AG09319 (cell line): ENCODE measurements at places on chromosomes 5 and 9.

GRCh38 chr9:78023003-78023741, 8.4 kb downstream of the GNAQ start:
- DNase-seq, result no peak

DNA sequence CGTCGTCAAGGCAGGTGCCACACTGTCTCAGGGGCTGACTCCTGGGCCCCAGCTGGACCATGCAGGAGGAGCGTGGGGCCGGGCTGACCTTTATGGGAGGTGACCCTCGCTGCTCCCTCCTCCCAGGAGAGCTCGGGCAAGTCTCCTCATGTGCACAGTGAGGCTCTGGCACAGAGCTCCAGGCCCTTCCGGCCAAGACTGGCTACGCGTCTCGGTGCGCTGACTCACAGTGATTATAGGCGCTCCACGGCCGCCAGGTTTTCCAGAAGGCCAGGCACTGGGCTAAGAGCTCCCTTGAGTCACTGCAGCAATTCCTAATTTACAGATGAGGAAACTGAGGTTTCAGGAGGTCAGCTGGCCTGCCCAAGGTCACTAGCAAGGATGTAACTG, 47.4 kb downstream of the VAV2 start:
- no peak for DNase-seq

DNA sequence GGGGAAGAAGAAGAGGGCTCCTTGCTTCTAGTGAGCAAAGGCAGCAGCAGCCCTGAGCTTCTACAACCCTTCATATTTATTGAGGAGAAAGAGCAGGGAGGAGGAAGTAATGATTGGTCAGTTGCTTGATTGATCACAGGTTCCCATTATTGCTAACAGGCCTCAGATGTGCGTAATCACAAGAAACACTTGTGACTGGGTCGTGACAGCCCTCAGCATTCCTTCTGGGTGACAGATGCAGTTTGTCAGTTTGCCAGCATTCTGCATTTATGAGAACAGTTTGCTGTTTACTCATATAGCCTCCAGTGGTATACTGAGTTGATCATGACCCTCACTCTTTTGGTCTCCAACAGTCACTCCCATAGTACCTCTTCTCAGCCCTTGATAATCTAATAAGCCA, 111.5 kb upstream of the TNC start:
- no peak for DNase-seq

- peak; percentile 30 for DNase-seq
These were observed 1.1 kb downstream of the ZNF367 start for GRCh38 chr9:96417051-96417586.

GRCh38 chr9:91882627-91883026, 67.4 kb downstream of the ROR2 start:
- DNase-seq, result no peak

GRCh38 chr5:94863951-94864350, 245.5 kb downstream of the SLF1 start:
- no peak for DNase-seq

- no peak for DNase-seq
These were observed 27.3 kb downstream of the PROP1 start for GRCh38 chr5:177968661-177969211.

DNA sequence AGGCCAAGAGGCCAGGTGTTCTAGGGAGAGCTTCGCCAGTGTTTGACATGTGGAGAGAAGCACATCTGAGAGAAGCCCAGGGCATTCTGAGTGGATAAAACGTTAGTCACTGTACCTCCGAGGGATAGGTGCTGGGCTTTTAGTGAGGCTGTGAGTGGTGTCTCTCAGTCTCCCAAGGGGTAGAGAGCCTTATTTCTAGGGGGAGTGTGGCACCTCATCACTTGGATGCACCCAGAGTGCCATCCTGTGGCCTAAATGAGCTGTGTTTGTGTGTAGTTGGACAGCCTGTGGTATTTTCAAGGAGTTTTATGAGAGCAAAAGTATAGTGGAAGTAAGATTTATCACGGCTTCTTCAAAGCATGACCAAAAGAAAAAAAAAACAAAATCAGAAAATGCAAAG, 1046.9 kb upstream of the WWC1 start:
- DNase-seq, result no peak

DNA sequence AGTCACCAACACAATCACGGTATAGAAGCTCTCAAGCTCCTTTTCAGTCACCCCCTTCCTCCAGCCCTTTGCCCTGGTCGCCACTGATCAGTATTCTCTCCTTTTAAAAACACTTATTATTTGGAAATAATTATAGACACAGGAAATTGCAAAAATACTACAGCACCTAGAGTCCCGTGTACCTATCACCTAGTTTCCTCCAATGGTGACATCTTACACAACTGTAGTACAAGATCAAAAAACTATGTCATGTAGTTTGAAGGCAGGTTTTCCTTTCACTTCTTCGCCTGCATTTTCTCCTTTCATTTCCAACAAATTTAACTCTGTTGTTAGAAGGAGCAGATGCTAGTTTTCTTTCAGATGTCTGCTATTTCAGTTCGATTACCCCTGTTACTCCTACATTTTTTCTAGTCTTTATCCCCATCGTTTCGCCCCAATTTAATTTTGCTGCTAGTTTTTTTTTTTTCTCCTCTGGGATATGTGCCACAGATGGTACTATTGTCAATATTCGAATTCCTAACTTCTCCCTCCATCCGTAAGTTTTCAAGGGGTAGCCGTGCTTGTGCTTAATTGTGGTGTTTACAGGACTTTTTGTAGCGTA, 612 bp upstream of the ATG10 start:
- no peak for DNase-seq

GRCh38 chr5:128199104-128199503, 115.5 kb downstream of the SLC12A2 start:
- DNase-seq, result no peak

DNA sequence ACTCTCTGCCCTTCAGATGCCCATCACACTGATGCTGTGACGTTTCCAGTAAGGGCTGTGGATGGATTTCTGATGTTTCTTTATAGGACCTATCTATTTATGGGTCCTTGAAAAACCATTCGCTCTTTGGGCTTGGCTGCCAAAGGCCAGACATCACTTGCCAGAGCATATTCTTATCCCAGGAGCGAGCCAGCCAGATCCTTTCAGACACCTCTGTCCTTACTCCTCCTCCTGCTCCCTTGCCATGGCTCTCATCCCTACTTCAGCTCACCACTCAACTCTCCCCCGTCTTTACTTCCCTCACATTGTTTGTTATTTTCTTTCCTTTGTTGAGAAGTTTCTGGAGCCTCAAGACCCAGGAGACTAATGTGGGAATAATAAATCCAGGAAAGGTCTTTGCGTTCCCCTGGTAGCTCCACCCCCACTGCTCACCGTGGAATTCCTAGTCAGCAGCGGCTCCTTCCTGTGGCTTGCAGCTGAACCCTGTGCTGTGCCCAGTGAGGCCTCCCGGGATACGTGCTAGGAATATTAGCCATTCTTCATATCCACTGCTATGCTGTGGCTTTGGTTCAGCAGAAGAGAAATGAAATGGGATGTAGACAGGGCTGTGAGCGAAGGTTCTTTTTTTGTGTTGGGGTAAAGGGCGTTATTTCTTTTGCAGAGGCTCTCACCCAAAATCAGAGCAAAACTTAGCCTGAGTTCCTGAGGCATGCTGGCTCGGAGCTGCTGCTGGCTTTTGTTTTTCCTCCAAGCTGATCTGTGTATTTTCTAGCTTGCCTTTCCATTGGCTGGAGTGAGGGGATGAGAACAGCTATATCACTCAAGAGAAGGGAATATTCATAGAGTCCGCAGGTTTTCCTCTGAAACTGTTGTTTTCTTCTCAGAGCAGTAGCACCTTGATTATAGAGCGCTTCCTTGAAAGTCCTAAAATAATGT, 171.1 kb downstream of the SAXO1 start:
- peak; percentile 11 for DNase-seq

GRCh38 chr9:112885324-112885723, 5.4 kb downstream of the SLC46A2 start:
- no peak for DNase-seq

DNA sequence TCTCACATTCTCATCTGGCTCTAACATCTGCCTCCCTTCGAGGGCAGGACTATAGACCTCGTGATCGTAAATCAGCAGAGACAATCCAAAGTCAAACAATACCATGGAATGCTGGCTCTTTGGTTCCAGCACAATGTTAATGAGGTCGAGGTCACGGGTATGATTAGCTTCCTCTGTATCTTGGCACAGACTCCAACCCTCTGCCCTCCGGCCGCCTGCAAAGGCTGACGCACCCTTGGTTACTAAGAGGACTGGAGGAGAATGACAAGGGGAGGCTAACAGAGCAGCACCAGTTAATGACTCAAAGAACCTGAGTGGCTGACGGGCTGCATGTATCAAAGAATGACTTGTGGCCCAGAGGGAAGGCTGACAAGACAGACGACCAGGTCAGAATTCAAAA, 10.1 kb downstream of the LHFPL2 start:
- peak; percentile 94 for DNase-seq

- DNase-seq, result no peak
These were observed 123.9 kb upstream of the SLIT3 start for GRCh38 chr5:169424670-169425378.

- DNase-seq, result no peak
These were observed 254.6 kb upstream of the CYLC2 start for GRCh38 chr9:102740578-102740977.

GRCh38 chr5:14321936-14322335, 178.8 kb downstream of the TRIO start:
- no peak for DNase-seq

DNA sequence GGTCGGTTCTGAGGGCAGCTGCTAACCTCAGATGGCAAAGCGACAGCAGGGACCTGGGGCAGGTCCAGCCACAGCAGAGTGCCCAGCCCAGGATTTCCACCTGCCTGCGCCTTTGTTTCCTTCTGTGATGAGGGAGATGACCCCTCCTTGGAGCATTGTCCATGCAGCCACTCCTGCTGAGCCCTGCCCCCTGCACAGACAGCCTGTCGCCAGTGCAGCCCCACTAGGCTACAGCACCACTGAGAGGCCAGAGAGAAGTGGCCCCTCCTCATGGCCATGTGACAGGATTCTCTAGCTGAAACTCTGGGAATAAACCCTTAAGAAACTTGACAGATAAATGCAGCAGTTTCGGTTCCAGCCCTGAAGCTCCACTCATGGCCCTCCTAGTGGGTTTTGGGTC, 10.5 kb upstream of the MRNIP start:
- DNase-seq, result no peak

DNA sequence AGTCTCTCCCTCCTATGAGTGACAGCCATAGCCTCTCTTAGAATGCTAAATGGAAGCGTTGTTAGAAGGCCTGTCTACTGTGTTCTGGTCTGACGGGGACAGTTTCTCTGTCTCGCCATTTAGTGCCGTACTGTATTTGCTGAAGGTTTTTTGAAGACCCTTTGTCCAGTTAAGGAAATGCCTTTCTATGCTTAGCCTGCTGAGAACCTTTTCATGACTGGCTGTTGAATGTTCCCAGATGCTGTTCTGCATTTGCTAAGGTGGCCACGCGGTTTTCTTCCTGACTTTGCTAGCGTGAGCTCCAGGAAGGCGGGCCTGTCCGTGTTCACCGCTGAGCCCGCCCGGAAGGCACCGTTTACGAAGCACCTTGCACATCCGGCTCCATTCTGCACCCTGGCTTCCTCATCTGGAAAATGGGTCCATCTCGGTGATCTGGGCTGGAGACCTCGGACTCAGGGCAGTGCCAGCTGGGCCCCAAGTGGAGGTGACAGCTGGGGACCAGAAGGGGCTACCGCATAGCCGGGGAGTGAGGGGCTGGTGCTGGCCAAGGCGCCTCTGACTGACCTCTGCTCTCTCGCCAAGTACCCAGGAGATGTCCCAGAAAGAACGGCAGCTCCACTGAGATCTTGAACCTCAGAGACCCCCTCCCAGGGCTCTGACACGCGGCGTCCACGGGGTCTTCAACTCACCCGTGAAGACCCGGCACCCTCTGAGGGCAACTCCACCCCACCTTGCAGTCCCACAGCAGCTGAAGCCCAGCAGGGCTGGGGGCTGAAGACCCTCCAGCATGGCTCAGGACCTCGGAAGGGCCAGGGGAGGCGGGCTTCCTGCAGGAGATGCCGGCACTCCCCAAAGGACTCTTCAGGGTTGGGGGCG, 52.5 kb upstream of the NKD2 start:
- DNase-seq, result no peak

DNA sequence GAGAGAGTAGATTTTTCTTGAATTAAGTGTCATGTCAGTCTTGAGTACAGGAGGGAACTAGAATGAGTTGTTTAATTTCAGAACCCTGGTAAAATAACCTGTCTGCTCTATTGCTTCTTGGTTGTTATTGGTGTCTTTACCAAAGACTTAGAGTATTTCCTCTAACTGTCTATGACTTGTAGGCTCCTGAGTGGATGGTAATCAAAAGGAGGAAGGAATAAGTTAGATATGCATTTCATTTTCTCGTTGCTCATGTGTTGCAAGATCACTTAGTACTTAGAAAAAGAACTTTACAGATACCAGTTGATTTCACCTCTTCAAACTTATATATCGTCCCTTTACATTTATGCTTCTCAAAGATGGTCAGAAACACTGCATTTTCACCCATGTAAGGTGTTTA, 31.1 kb downstream of the UHRF2 start:
- no peak for DNase-seq

GRCh38 chr9:5352637-5353248, 13.1 kb upstream of the RLN1 start:
- DNase-seq, result no peak

GRCh38 chr5:32024751-32025150, 149.4 kb downstream of the GOLPH3 start:
- no peak for DNase-seq

DNA sequence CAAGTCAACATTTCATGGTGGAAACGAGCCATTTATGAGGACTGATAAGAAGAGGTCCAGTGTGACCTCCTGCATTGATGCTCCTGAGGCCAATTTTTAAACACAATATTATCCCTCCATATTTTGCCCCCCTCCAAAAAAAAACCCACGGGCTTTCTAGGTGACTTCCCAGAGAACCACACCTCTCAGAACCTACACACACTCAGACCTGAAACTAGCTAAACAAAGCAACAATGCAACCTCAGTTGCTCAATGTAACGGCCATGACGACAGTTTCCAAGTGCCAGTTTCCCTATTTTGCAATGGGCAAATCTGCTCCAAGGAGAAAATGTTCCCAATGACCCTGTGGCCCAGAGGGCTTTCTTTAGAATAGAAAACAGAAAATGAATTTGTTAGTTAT, 3.5 kb downstream of the NRG2 start:
- no peak for DNase-seq

DNA sequence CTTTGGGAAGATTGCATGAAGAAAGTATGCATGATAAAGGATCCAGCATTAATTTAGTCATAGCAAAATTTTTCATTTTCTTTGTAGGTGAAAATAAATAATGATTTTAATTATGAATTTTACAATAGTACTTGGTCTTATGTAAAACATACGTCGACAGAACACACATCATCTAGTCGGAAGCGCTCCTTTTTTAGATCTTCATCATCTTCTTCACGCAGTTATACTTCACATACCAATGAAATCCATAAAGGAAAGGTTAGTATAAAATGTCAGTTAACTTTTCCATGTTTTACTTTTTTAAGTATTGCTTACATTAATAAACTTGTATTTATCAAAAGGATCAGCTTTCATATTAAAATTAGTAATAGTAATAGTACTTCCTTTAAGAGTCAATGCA, 35.8 kb downstream of the C7 start:
- no peak for DNase-seq

- DNase-seq, result no peak
These were observed 25.2 kb downstream of the RIGI start for GRCh38 chr9:32500768-32501167.
